NCI-H446 treated with DMSO at 0.1 percent for 48 hours (cell line): ENCODE measurements at places on chromosomes 1 and 21.
A peak's percentile ranks its signal among the peaks of the same experiment; 100 is the strongest.

DNA sequence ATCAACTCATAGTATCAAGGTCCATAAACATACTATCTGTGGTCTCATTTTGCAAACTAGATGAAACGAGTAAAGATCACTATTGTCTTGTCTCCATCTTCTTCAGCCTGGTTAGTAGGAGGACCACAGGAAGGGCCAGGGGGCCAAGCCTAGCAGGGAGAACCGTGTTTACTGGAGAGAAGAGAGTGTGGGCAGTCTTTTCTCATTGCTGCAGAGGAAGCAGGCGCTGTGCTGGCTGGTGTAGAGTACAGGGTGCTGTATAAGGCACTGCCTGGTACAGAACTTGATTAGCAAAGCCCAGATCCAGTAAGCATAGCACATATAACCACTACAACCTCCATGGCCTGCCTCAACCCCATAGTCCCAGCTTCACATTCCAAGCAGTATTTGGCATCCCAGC lies 10.0 kb upstream of the B4GALT3 start:
- DNase-seq, result no peak

GRCh38 chr1:39876144-39876543 lies 7.2 kb downstream of the TRIT1 start:
- DNase-seq, result no peak

- no peak for DNase-seq
Observed at GRCh38 chr1:201085902-201086735, 26.1 kb downstream of the CACNA1S start.

DNA sequence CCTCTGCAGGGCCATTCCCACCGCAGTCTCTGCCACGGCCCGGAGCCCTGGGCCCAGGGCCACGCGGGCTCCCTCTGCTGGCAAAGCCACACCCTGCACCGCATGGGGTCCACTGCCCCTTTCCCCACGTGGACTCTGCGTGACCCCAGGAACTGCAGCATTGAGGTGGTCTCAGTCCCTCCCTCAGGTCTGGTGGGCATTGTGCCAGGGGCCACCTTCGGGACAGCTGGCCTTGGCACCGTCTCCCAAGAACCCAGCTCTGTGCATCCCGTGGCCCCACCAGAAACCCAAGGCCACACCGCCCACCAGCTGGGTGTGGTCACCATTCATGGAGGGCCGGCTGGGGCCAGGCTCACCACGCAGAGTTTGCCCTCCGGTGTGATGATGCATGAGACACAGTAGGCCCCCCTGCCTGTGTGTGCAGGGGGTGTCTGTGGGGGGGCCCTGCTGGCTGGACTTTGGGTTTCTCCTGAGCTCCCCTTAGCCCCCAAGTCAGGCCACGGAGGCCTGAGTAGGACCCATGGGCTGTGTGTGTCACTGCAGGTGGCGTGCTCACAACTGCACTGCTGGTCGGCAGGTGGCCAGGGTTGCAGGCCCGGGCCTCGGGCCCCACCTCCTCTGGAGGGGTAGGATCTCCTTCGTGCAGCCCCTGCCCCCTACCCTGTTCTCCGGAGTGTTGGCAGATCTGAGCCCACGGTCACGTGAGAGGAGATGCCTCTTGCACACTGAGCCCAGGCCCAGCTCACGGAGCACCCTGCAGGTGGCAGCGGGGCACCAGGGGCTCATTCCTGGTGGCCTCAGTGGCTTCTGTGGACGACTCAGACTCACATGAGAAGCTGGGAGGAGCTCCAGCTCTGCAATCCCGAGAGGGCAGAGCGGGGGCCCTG lies 5.8 kb downstream of the VWA1 start:
- DNase-seq, result no peak

DNA sequence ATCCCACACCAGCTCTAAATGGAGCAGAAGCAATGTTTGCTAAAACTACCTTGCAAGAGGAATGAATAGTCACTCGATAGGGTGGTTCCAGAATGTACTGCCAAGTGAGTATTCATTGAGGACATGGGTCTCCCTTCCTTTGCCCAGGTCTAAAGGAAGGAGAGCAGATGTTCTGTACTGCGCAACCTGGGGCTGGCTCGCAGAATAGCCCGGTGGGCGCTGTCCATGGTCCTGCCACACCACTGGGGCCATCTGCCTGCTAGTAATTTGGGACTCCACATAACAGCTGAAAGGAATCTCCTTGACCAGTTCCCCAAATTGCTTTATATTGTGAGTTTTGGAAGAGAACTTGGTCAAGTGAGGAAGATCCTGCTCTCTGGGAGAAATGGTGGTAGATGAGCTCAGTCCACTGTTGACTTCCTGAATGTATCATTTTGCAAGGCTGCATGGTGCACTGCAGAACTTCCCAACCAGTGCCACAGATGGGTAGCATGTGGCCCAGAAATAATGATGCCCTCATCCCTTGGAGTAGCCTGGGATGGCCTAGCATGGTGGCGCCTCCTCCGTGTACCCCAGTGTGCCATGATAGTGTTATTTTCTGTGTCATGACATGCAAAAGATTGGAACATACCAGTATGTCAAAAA lies 5.7 kb downstream of the SLC6A17 start:
- DNase-seq, result no peak

DNA sequence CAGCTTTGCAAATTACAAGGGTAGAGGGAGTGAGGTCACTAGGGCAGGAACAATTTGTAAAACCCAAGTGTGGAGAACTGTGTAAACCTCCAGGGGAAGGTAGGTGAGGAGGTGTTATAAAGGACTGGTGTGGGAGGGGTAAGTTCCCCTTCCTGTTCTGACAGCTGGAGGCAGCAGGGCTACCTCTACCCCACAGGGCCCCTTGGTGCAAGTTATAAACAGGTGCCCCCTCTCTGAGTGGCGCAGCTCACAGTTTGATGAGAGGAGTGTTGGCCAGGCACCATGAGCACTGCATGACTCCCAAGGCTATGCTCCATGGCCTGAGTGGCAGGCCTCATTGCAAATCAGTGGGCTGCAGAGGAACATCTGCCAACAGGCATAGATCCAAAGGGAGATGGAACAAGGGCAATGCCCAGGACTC lies 41.0 kb downstream of the MFSD2A start:
- DNase-seq, result peak; percentile 51

GRCh38 chr1:9286556-9286955 lies 6.1 kb upstream of the SPSB1 start:
- DNase-seq, result no peak

DNA sequence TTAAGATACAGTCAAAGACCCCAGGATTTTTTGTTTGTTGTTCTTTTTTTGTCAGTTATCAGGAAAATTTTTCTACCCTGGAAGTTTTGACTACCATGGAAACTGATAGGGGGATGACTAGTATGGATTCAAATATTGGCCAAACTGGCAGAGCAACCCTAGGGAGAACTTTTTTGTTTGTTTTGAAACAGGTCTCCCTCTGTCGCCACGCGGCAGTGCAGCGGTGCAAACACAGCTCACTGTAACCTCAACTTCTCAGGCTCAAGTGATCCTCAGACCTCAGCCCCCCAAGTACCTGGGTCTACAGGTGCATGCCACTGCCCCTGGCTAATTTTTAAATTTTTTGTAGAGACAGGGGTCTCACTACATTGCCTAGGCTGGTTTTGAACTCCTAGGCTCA lies 46.6 kb downstream of the TOR3A start:
- DNase-seq, result no peak

GRCh38 chr1:100433563-100433962 lies 81.3 kb downstream of the CDC14A start:
- DNase-seq, result no peak

DNA sequence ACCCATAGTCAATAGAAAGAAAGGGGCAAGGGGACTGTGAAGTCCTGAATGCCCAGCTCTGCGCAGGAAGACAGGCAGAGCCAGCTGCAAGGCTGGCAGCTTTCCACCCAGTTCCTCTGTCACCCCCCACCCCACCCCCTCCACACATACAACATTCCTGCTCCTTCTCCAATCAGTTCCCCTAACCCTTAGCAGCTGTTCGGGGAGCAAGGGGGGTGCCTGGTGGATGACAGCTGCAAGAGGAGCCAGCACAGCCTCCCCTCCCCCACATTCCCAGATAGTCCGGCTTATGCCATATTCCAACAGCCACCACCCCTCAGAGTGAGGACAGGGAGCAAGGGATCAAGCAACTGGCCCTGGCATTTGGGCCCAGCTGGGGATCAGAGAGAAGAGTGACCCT lies 9.7 kb downstream of the ARHGEF2 start:
- no peak for DNase-seq

GRCh38 chr1:204363335-204364114 lies 3.8 kb upstream of the PLEKHA6 start:
- peak; percentile 45 for DNase-seq

- DNase-seq, result peak; percentile 46
Observed at GRCh38 chr1:231949277-231950091, 322.9 kb downstream of the DISC1 start.

DNA sequence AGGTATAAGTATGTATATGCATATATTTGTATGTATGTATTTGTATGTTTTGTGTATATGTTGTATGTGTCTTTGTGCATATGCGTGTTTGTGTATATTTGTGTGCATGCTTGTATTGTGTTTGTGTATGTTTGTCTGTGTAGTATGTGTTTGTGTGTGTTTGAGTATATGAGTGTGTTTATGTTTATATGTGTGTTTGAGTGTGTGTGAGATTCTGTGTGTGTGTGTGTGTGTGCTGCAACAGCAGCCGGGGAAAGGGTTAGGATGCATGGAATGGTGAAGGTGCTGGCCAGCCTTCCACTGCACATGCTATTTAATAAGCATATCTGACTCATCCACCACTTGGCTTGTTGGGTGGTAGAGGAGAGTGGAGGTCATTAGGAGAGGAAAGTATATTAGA lies 46.6 kb upstream of the RAB4A start:
- DNase-seq, result no peak

- DNase-seq, result peak; percentile 58
Observed at GRCh38 chr1:175580841-175581240, 162.6 kb downstream of the TNR start.

- peak; percentile 51 for DNase-seq
Observed at GRCh38 chr1:68217618-68218017, 14.7 kb downstream of the WLS start.
